ENCODE measurements at places on chromosomes 6 and 20.

DNA sequence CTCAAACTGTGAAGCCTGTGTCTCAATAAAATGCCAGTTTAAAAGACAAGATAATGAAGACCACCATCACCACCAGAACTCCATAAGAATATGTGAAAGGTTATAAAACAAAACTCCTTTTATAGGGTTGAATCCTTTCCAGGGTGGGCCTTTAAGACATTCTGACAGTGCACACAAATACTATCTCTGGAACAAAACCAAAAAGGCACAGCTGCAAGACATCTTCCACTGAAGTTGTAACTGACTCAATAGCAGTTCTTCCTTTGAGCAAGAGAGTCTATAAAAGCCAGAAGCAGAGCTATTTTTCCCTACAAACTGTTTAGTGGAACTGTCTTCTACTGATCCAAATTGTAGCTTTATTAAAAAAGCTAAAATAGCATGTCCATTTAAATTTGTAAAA lies 81.6 kb downstream of the EPB41L2 start:
- DNase-seq, result no peak

- no peak for DNase-seq
Observed at GRCh38 chr6:87282743-87283142, 39.6 kb upstream of the SMIM8 start.

GRCh38 chr6:165968408-165968807 lies 199.2 kb downstream of the TBXT start:
- DNase-seq, result no peak

- peak; percentile 26 for DNase-seq
Observed at GRCh38 chr6:29925727-29926412, 16.5 kb upstream of the HLA-A start.

DNA sequence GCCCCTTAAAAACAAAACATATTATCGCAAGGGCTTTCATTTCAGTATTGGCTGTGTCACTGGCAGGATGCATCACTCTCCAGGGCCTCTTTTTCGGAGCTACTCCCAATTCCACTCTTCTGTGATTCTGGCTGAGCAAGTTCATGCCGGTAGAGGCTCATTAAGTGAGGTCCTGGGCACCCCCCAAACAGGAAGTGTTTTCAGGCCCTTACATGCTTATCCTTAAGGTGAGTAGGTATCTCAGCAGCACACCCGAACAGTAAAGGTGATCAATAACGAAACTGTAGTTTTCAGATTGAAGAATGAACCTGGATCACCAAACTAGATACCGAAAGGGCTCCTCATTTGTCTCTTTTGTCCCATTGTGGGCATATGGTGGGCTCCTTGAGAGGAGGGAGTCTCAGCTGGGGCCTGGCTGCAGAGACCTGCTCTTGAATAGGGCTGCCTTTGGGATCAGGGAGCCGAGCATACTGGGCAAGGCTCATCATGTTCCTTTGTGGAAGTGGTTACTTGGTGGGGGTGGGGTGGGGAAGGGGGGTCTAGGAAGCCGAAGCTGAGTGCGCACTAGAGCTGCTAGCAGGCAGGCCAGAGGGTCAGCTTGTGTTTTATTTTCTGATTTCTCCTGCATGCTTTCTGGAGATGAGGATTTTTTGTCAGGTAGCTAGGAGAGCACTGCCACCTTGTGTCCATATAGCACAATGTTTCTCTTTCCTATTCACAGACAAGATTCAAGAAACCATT lies 65.2 kb downstream of the CDS2 start:
- peak; percentile 58 for DNase-seq

DNA sequence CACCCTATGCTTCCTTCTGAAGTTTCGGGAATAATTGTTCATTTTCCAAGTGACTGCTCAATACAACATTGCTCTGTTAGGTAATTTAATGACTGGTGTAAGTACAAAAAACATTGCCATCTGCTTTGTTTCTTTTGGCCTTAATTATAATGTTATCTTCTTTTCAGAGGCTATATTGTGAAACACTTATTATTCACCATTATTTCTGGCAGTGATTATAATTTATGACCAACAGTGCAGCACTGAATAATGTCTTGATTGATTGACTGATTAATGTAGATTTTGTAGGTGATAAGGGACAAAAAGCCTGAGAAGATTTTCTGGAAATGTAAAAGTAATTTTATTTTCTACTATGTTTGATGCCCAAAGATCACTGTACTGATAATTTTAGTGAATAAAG lies 377.7 kb downstream of the PLCB1 start:
- DNase-seq, result no peak

GRCh38 chr6:140009286-140009685 lies 634.8 kb upstream of the CITED2 start:
- no peak for DNase-seq

- DNase-seq, result peak; percentile 28
Observed at GRCh38 chr6:89122625-89123024, 4.8 kb upstream of the SRSF12 start.

DNA sequence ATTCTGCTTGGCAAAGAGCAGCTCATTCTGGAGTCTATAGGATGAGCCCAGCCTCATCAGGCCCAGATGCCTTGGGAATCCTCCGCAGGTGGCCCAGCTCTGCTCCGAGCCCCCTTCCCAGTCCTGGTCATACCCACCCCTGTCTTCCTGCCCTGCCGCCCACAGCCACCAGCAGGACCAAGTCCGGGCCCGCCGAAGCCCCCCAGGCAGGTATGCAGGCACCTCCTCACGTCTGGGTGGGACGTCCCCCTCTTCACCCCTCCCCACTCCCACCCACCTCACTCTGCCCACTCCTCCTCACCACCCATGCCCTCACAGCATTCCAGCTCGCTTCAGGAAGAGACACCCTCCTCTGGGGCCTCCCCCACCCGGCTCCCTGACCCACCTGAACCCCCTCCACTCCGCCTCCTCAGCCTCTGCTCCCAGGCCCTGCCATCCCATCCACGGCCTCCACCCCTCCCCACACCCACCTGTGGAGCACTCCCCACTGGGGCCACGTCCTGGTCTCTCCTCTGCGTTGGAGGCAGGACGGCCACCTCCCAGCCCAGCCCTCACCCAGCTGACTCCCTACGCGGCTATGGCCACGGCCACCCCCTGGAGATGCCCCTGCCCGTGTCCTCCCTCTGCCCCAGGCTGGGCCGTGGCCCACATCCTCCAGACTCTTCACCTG lies 43.4 kb downstream of the KCNQ2 start:
- DNase-seq, result no peak

GRCh38 chr6:77466451-77467437 lies 3.5 kb upstream of the HTR1B start:
- peak; percentile 7 for DNase-seq

DNA sequence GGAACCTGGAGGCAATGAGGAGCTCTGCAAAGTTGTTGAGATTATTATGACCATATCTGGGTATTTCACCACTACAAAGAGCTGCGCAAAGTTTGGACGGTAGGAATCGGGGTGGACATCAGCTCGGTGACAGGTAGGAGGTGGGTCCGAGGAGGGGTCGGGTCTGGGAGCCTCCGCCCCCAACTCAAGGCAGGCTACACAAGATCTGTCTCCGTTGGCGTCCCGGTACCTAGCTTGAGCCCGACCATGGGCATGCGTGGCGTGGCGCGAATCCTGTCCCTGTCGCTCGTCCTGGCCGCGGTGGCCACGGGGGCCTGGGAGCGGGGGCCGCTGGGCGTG lies 40.2 kb upstream of the ZNFX1 start:
- DNase-seq, result no peak

- DNase-seq, result no peak
Observed at GRCh38 chr20:16212790-16213189, 360.5 kb downstream of the KIF16B start.

- DNase-seq, result no peak
Observed at GRCh38 chr20:21583486-21584168, 69.8 kb upstream of the NKX2-2 start.

- peak; percentile 79 for DNase-seq
Observed at GRCh38 chr6:106083618-106084017, 2.5 kb upstream of the PRDM1 start.
